Muscle of arm (tissue), 14 donors: ENCODE measurements at places on chromosomes 3 and 15.

DNA sequence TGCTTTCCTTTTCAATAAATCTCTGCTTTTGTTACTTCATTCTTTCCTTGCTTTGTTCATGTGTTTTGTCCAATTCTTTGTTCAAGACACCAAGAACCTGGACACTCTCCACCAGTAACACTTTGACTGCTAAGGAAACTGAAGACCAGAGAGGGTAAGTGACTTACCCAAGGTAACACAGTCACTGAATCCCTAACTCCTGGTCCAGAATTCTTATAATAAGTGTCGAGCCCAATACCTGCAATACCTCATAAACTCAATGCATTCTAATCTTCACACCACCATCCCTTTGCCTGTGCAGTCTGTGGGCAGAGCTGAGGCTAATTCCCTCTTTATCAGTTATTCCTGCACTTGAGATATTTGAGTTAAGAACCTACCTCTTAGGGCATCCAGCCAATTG, 237.8 kb downstream of the UACA start:
- no peak for DNase-seq

DNA sequence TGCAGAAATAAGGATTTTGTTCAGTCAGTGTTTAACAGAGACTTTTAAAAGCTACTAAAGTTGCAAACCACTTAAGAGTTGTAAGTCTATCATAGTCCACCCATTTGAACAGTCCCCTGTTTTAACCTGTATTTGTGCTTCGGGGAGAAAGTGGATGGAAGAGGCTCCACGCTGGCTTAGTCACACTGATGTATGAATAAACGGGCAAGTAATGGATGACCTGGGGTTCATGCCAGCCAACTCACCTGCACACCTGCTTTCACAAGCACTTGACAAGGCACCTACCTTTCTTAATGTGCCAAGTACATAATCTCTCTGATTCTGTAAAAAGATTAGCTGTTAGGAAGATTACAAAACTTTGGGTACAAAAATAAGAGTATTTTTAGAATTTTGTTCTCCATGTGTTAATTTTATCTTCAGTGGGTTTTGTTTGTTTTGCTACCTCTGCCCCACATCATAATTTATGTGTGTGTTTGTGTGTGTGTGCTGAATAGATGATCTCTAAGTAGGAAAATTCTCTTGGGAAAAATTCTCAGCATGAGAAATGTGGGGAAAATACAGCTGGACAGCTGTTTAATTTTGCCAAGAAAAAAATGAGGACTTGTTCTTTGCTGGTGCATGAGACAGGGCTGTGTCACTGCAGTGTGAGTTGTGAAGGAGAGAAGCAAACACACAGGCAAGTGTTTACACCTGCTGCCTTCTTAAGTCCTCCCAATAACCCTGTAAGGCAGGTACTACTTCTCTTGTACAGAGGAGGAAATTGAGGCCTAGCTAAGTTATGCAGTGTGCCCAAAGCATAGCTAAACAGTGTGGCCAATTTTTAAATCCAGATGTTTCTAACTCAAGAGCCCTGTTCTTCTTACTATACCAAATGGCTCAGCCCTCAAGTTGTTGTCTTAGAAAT, 181.2 kb upstream of the IL12A start:
- no peak for DNase-seq

DNA sequence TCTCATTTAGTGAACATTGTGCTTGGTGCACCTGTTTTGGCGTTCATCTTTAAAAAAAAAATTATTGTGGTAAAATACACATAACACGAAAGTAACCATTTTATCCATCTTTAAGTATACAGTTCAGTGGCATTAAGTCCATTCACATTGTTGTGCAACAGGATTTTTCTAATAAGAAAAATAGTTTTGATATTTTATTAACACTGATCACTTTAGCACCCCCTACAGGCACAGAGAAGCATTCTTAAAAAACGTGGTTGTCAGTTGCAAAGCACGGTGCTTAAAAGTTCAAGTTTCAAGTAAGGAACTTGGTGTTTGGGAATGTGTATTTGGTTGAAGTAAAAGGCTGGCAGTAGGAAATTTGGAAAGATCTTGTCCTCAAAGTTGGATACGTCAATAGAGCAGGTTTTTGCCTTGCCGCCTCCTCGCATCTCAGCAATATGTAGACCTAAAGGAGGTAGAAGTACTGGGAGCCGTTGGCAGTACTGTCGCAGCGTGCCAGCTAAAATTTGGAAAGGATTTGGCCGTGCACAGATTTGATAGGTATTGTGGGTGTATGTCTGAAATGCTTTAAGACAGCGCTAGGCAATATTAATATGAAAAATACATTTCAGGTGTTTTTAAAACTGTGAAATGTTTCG, 110.4 kb downstream of the LRRC28 start:
- no peak for DNase-seq

- peak; percentile 20 for DNase-seq
Observed at GRCh38 chr3:6799264-6799915, 61.5 kb upstream of the GRM7 start.

- DNase-seq, result no peak
Observed at GRCh38 chr3:37124435-37124834, 49.9 kb downstream of the LRRFIP2 start.

- DNase-seq, result no peak
Observed at GRCh38 chr15:51367322-51367976, 26.0 kb downstream of the GLDN start.

DNA sequence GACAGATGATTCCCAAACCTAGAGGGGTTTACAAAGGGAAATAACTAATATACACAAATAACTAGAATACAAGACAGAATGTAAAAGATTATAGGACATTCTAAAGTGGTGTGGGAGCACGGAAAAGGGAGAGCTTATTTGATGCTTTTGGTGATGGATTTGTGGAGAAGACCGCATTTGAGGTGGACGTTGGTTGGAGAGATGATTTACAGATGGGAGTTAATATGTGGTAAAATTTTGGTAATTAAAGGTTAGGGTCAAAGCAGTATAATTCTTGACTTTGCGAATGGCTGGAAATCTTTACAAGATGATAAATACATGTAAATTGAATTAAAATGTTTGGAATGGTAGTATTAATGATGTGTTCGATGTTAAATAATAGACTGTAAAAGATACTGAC, 1.2 kb downstream of the KNL1 start:
- DNase-seq, result no peak

- DNase-seq, result no peak
Observed at GRCh38 chr15:37014137-37014536, 86.2 kb downstream of the MEIS2 start.

DNA sequence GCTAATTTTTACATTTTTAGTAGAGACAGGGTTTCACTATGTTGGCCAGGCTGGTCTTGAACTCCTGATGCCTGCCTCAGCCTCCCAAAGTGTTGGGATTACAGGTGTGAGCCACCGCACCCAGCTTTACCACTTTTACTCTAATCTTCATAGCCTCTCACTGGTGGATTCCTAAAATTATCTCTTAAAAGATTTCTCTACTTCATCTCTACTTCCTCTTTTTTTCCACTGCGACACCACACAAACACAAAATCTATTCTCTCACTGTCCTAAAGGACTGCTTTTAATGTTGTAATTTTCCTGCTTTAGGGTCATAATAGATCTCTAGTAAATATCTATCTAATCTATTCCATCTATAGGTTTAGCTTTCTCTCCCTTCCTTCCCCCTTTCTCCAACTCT, 34.0 kb upstream of the TBL1XR1 start:
- DNase-seq, result no peak

DNA sequence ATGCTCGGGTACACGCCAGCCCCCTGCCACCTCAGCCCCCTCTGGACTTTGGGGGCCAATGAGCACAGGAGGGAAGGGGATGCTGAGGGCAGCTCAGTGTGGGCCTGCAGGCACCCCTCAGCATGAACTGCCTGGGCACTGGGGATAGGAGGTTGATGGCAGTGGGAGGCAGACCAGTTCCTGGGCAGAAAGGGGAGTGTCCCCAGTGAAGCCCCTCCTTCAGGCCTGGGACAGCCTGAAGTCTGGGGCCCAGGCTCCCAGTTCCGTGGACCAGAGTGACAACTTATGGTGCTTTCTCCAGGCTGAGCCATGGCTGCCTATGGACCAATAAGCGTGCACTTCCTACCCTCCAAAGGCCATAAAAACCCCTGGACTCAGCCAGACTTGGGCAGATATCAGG, 63.3 kb upstream of the IMPG2 start:
- no peak for DNase-seq

- DNase-seq, result no peak
Observed at GRCh38 chr15:74626752-74627692, 11.4 kb downstream of the CLK3 start.

GRCh38 chr3:161560008-161560637, 63.5 kb downstream of the OTOL1 start:
- DNase-seq, result no peak

DNA sequence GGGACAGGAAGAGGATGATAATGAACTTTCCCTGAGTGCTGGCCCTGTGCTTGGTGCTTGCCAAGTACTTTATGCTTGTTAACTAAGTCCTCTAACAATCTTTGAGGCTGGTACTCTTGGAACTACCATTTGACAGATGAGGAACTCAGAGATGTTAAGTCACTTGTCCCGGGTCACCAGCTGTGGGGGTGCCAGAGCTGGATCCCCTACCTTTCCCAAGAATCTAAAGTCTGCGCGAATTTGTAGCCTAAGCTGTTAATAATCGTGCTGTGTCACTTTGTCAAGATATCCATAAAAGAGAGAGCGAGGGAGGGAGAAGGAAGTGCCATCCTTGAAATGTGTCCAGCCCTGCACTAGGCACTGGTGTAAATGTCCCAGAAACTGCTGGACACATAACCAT, 19.0 kb upstream of the ACOX2 start:
- no peak for DNase-seq

GRCh38 chr15:76342382-76343201, 6.0 kb downstream of the ISL2 start:
- DNase-seq, result no peak

- no peak for DNase-seq
Observed at GRCh38 chr3:101179637-101180036, 140.7 kb downstream of the IMPG2 start.

DNA sequence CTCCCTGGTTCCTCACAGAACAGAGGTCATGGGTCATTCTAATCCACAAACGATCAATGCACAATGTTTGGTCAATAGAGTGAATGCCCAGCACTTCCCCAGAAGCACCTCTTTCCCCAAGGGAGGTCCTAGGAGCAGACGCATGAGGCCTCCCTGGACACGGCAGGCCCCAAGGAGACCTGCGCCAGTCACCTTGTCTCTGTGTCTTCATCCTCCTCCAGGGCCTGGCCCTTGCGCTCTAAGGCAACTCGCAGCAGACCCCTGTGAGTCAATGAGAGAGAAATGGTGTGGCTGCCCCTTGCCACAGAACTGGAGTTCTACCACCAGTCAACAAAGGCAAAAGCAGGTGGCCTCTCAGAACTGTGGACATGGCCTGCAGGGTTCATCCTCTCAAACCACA, 18.1 kb downstream of the ALS2CL start:
- no peak for DNase-seq

- DNase-seq, result no peak
Observed at GRCh38 chr3:106522397-106522796, 653.6 kb upstream of the CBLB start.

DNA sequence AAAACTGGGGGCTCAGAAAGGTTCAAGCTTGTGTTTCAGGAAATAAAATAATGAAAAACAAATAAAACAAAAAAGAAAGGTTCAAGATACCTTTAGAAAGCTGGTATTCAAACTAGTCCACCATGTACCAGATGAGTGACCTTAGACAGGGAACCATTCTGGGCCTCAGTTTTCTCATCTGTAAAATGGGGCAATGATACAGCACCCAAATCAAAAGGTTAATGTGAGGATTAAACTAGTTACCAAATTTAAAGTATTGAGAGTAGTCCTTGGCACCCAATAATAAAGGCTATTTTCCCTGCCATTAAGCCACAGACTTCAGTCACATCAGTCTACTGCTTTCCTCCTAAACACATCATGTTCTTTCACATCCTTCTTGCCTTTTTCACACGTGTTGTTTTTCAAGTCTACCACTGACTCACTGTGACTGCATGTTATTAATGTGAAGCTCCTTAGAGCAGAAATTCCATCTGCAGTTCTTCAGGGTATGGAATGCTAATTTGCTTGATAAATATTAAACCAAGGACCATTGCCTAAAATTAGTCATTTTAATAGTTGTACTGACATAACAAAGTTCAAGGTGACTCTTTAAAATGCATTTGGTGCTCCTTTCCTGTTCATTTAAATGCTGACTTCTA, 19.9 kb downstream of the TAMM41 start:
- no peak for DNase-seq

DNA sequence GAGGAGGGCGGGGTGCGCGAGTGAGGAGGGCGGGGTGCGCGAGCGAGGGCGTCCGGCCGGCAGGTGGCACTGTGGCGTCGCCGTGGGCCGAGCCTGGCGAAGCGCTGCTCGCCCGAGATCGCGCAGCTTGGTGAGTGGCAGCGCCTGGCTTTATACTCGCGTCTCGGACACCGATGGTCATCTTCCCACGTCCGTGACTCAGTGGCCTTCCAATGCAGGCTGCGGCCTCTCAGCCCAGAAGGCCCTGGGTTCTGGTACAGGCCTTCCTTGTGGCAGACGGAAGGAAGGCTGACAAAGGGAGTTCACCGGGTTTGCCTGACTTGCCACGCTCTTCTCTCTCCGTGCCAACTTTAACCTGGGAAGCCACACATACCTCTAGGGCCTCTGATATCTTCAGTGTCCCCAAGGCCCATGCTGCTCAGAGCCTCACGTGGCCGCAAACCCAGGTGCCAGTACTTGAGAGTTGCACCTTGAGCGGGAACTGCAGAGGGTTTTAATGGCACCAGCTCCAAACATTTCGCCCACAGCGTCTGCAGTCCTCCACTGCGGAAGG, 195.3 kb upstream of the LYSMD4 start:
- DNase-seq, result peak; percentile 87

GRCh38 chr15:79296583-79296982, 14.1 kb downstream of the ANKRD34C start:
- DNase-seq, result no peak

DNA sequence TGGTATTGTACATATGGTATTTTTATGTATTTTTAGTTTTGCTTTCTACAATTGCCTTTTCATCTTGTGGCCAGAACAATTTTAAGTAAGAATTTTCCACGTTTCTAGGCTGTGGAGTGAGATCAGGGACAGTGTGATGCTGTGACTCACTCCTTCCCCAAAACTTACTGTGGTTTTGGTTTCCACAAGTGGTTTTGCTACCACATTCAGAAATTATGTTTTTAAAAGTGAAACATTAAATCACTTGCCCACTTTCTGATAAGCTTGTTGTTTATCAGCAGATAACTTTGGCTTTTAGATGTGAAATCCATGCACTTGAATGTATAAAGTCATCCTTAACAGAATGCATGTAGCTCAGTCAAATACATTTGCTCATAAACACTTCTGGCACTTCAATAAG, 192.2 kb upstream of the THRB start:
- peak; percentile 12 for DNase-seq

GRCh38 chr15:76327191-76328105, 9.1 kb upstream of the ISL2 start:
- no peak for DNase-seq

GRCh38 chr3:78868570-78868969, 899.2 kb downstream of the ROBO1 start:
- DNase-seq, result no peak

- DNase-seq, result no peak
Observed at GRCh38 chr15:77981281-77982126, 96.0 kb downstream of the TBC1D2B start.

- no peak for DNase-seq
Observed at GRCh38 chr3:122314228-122314876, 10.7 kb upstream of the CSTA start.

GRCh38 chr15:63530752-63531299, 26.4 kb downstream of the USP3 start:
- no peak for DNase-seq

- DNase-seq, result no peak
Observed at GRCh38 chr3:160444411-160444810, 5.2 kb downstream of the TRIM59 start.

GRCh38 chr3:50271314-50271936, 2.5 kb downstream of the SEMA3B start:
- no peak for DNase-seq

GRCh38 chr3:195548987-195549386, 5.9 kb upstream of the PPP1R2 start:
- DNase-seq, result no peak
